ENCODE measurements at places on chromosomes 7 and 10.
A peak's percentile ranks its signal among the peaks of the same experiment; 100 is the strongest.

DNA sequence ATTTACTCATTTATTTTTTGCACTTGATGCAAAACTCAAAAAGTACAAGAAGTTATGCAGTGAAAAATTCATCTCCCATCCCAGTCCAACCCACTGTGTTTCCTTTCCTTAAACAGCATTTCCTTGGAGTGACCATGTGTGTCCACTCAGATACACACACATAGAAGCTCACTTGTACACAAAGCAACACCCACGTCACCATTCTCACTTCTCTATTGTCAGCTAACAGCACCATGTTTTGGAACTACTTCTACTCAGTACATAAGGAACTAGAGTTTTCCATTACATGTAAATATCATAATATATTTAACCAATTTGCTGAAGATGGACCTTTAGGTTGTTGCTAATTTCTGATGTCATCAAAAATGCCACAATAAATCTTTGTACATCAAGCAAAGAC is 167.6 kb downstream of the GRID1 start:
- DNase-seq, result no peak

DNA sequence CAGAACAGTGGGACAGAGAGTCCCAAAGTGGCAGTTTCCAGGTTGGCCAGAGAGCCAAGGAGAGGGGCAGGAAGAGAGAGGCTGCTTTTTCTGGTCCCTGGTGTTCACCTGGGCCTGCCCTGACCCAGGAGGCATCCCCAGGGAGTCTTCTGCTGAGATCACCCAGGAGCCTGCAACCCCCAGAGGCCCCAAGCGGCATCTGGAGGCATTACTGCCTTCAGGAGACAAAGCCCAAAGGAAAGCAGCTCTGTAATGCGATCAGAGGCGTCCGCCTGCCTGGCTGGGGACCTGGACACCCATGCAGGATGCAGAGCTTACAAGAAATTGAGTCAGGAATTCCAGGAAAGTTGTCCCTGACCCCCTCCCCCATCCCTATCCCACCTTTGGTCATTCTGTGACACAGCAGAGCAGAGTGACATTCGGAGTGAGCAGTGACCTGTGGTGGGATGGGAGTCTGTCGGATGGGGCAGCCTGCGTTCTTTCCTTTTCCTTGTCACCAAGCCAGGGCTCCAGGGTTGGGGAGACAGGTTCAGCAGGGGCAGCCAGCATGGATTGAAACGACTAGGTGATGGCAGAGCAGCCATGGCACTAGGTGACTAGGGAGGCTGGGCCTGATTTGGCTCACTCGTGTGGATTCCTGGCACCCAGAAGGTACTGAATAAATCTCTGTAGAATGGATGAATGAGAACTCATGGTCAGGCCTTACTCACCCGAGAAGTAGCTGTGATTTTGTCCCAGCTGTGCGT is 10.4 kb downstream of the UNC5B start:
- DNase-seq, result no peak

DNA sequence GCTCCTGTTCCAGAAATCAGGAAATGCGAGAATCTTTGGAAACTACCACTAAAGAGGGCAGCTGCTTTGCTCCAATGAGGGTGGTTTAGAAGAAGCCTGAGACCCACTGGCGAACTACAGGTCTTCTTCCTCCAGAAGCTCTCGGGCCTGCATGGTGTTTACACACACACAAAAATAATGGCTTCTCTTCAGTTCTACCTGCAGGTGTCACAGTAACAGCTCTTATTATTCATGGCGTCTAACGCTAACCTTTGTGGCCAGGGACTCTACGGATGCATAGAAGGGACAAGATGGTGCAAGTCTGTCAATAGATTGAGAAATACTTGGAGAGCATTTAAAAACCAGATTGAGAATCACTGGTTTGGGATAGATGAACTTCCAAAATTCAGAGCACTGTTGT is 22.4 kb downstream of the GPR141 start:
- no peak for DNase-seq

DNA sequence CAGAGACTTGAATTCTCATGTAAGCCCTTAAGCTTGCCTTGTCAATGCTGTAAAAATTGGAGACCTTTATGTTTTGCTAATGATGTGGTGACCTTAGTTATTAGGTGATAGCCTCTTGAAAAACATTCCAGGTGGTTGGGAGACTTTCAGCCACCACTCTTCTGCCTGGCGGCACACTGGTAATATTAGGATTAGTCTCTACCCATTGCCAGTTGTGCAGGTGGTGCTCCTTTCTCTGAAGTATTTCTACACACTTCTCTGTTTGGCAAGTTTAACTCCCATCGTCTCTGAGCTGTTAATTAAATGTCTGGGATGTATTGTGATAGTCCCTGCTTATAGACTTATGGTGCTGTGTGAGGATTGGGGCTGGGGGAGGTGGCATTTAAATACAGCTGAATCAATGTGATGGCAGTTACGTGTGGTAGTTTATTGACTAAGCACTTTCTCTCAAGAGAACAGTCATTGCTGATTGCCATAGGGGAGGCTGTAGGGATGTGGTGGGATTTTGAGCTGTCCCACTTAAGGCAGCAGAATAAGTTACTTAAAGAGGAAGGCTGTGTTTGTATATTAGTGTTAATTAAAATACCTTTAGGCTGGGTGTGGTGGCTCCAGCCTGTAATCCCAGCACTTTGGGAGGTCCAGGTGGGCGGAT is 61.7 kb downstream of the DAGLB start:
- no peak for DNase-seq

GRCh38 chr10:70442332-70442988 is 979 bp upstream of the NODAL start:
- no peak for DNase-seq

DNA sequence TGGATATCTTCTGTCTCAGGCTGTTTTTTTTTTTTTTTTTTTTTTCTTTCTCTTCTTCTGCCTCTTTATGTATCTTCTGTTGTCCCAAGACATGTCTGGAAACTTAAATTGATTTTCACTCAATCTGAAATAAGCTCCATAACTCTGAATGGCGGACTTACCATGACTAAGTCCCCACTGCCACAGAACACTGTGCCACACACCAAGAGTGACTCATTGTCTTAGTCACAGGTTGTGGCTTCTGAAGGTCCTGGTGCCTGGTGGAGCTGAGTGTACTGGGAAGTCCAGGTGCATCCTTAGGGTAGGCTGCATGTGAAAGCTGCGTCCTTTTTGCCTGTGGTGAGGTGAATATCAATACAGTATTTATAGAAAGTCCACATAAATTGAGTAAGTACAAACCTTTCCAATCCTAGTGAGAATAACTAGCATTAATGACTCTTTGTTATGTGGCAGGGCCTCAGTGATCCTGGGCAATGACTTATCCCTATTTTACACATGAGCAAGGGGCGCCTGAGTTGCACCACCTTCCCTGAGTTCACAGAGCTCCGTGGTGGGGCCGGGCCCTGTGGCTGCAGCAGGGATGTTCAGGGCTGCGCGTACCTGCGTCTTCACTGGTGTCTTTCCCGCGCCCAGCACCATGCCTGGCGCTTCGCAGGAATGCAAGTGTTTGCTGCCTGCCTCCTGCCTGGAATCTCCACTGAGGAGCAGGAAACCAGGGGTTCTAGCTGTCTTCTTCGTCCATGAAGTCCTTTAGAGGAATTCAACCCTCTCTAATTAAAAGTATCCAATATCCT is 4.3 kb downstream of the PFKP start:
- no peak for DNase-seq

DNA sequence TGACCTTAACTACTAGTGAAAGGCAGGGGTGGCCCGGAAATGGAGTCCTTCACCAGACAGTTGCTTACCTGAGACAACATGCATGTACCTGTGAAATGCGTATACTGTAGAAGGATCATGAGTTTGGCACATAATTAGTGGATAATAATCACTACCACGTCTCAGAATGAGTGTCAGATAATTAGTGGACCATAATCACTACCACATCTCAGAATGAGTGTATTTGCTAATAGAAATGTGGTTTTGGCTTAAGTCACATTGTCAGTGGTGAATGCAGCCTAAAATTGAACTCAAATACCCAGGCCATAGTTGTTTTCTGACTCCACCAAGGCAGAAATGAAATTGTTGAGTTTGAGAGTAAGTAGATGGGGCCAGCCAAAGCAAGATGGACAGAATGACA is 468.3 kb upstream of the GALNT17 start:
- no peak for DNase-seq

DNA sequence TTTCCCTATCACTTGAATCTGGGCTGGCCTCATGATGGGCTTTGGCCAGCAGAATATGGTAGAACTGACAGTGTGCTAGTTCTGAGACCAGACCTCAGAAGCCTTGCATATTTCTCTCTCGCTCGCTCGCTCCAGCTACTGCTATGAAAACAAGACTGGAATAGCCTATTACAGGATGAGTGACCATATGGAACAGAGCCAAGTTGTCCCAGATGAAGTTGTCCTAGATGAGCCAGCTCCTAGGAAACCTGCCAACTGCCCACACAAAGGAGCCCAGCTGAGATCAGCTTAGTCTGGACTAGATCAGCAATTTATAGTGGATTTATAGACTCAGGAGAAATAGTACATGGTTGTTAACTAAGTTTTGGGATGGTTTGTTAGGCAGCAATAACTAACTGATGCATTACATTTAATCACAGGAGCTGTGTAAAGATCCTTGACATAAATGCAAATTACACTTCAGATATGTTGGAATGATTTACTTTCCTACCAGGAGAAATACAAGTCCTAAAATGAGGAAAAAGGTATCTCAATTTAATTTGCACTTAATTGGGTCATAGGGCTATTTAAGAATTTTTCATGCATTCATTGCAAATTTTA is 6.8 kb upstream of the HECW1 start:
- DNase-seq, result no peak

DNA sequence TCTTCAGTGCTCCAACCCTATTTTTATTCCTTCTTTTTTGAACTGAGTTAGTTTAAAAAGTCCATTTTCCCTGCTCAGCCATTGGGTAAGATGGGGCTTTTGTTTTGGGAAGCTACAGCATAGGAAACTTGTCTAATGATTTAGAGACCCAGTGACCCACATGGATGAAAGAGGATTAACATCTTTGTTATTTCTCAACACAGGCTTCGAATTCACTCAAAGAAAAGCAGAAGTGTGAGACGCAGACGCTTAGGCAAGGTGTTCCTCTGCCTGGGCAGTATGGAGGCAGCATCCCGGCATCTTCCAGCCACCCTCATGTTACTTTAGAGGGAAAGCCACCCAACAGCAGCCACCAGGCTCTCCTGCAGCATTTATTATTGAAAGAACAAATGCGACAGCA is 152.0 kb downstream of the HDAC9 start:
- no peak for DNase-seq

DNA sequence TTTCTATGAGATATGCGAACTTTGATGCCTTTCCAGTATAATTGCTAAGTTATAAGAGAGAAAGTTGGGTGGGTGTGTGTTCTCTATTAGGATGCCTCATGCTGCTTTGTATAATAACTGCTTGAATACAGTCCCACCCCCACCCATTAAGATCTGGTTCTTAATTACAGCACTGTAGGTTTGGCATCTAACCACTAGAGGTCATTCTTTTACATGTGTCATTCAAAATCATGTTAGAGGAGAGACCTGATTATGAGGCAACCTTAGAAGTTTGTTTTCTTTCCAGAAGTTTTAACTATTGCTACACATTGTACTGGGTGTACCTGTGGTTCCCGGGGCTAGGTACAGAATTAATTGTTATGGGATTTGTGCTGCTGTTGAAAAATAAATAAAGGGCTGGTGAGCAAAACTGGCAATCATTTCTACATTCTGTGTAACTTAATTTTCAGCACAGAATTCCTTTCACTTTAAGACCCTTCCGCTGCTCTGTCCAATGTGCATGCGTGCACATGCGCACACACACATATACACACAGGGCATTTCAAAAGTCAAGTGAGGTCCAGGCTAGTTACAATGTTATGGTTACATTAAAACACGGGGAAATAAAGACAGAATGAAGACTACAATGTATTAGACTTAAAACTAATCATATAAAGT is 1156.3 kb downstream of the SORCS3 start:
- peak; percentile 52 for DNase-seq

GRCh38 chr10:61987537-61987936 is 86.0 kb downstream of the ARID5B start:
- no peak for DNase-seq

DNA sequence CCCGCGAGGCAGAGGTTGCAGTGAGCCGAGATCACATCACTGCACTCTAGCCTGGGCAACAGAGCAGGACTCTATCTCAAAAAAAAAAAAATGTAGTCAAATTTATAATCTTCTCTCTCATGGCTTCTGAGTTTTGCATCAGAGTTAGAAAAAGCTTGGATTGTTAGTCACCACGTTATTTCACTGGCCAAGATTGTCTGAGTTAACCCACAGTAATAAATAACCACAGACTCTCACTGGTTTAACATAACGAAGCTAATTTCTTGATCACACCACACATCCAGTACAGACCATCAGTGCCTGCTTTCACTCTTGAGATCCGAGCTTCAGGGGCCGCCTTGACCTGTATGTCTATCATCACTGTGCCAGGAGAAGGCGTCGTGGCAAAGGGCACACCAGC is 116.8 kb upstream of the JCAD start:
- no peak for DNase-seq

- peak; percentile 92 for DNase-seq
Measured at GRCh38 chr7:76293407-76293901, 9.0 kb upstream of the HSPB1 start.

- no peak for DNase-seq
Measured at GRCh38 chr10:68647672-68648341, 73.2 kb upstream of the CCAR1 start.

GRCh38 chr7:146214842-146215241 is 98.2 kb downstream of the CNTNAP2 start:
- no peak for DNase-seq

DNA sequence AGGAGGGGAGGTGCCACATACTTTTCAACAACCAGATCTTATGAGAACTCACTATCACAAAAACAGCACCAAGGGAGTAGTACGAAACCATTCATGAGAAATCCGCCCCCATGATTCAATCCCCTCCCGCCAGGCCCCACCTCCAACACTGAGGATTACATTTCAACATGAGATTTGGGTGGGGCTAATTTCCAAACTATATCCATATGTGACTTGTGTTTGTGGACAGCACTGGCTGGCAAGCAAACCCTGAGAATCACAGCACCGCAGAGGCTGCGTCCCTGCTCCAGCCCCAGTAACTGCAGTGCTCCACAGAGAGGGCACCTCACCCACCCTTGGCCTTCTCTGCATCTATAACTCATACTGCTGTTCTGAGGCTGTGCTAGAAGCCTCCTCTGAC is 211.2 kb upstream of the PODXL start:
- no peak for DNase-seq

- DNase-seq, result no peak
Measured at GRCh38 chr10:51615764-51616298, 83.6 kb downstream of the CSTF2T start.

- no peak for DNase-seq
Measured at GRCh38 chr7:73740771-73741170, 2.2 kb upstream of the ABHD11 start.

DNA sequence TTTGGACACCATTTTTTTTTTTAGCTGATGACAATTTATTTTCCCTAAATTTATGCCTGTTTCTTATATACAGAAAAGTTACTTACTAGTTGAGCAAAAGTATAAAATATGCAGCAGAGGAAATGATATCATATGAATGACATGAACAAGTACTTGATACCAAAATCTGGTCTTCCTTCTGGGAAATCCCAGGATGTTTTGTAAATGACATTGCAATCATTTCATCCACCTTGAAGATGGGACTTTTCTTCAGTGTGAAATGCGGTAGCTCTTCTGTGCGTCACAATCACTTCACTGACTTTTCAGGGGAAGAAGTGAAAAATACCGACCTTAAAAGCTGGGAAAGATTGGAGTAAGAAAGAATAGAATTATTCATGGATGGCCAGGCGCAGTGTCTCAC is 23.8 kb downstream of the C1QL3 start:
- no peak for DNase-seq
